ENCODE measurements at places on chromosomes 4 and X.

- no peak for DNase-seq
Measured at GRCh38 chrX:15435836-15436619, 51.8 kb upstream of the VEGFD start.

DNA sequence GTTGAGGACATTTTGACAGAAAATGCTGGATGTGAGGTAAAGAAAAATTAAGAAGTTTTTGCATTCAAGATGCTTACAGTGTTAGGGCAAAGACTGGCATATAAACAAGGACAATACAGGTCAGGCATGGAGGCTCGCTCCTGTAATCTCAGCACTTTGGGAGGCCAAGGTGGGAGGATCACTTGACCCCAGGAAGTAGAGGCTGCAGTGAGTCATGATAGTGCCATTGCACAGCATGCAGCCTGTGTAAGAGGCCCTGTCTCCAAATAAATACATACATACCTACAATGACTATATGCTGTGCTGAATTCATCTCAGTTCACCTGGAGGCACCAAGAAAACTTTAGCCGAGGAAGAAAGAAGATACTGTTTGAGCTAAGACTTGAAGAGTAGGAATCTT is 2.3 kb downstream of the MAGT1 start:
- no peak for DNase-seq

GRCh38 chr4:4364486-4365208 is 22.3 kb upstream of the NSG1 start:
- no peak for DNase-seq

GRCh38 chr4:66275411-66276038 is 605.2 kb upstream of the EPHA5 start:
- no peak for DNase-seq

DNA sequence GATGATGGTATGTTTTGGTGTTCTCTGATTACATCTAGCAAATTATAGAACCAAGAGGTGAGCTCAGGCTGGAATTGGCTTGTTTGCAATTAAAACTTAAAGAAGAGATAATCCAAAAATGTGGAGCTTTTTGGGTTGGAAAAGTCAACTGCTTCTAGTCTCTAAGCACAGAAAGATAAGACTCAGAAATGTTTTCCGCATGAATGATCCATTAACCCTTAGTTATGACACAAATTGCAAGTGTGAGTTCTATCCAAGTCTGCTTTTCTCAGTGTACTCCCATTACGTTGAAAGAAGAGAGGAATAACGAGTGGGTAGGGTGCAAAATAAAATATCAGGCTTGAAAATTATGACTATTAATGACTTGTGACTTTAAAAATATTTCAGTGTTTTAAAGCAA is 38.5 kb downstream of the HPGD start:
- no peak for DNase-seq

DNA sequence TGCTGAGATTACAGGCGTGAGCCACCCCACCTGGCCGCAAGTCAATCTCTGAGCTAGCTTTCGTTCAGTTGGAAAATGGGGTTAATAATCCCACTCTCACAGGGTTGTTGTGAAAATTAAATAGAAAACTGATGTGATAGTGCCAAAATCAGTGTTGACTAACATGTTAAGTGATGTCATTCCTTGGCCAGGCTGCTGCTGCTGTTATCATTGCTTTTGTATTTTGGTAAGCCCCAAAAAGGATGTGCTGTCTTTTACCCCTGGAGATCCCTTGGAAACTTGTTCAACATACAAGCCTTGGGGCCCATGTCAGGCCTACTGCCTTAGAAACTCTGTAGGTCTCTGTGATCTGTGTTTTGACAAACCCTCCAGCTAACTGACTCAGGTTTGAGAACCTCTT is 106.3 kb downstream of the AFF1 start:
- no peak for DNase-seq

DNA sequence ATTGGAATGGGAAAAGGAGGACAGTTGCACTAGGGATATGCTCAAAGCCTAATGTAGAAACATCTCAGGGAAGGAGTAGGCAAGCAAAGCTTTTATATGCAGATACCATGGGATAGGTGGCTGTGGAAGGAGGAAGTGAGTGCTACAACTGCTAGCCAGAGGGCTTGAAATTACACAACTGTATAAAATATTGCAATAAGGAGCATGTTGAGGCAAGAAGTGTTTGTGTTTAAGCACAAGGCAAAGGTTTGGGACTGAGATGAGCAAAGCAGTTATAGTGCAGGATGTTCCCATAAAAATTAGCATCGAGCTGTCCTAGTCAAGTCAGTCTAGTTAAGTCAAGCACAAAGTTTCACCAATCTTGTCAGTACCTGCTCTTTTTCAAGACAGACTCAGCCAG is 35.6 kb upstream of the DCAF8L1 start:
- no peak for DNase-seq

- DNase-seq, result no peak
Measured at GRCh38 chrX:71671043-71671780, 3.9 kb downstream of the LOC101059915 start.

DNA sequence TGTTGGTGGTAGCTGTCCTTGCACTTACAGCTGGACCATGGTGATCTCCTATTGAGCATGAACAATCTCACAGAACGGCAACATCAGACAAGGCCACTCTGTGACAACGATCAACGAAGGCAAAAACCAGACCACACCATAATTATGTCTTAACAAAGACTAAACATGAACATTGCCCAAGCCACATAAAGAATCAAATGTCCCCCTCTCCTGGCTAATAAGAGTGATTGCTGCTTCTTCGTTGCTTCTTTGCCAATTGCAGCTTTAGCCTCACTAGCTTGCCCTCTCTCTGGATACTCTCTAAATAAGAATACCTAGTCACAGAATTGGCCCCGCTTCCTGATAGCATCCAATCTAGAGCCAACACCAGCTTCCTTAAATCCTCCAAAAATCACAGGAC is 41.5 kb upstream of the PGRMC1 start:
- no peak for DNase-seq

DNA sequence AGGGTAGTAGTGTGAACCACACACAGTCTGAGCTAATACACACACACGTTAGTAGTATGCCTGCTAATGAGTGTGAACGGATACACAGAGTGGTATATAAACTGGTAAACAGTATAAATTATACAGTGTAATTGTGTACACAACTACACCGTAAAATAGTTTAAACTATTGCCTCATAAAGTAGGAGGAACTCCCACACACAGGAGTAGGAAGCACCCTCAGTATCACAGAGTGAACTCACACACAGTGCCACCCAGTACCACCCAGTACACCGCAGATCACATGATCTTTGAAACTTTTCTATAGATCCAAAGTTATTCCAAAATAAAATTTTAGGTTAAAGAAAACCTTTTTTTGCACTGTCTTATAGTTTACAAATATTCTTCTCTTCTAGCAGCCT is 275.1 kb downstream of the ADGRA3 start:
- no peak for DNase-seq

GRCh38 chr4:2261853-2262144 is at the start of gene MXD4:
Gene MXD4, minus strand, starts transcription at chr4:2262109. Its CDS starts 129 bp downstream, at chr4:2261980.
- no peak for DNase-seq

DNA sequence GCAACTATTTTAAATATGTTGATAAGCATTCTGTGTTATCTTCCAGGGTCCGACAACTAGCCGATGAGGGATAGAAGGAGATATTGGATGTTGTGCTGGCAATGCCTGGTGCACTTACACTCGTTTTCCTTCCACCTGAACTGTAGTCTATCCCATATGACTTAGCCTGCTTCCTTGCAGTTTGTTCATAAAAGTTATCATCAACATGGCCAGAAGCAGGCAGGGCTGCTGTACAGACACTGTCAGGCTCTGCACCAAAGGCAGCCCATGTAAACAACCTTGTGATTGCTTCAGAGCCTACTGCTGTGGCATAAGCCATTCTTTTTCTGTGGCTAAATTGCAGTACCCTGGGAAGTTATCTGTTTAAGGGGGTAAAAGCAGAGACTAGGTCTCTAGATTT is 1.6 kb downstream of the MAPK10 start:
- no peak for DNase-seq

DNA sequence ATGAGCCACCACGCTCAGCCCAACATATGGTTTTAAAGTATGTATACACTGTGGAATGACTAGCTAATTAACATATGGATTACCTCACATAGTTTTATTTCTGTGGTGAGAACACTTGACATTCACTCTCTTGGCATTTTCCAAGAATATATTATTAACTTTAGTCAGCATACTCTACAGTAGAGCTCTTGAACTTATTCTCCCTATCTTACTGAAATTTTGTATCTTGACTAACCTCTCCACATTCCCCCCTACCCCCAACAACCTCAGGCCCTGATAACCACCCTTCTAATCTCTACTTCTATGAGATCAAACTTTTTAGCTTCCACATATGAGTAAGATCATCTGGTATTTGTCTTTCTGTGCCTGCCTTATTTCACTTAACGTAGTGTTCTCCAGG is 38.6 kb upstream of the AGA start:
- no peak for DNase-seq

- no peak for DNase-seq
Measured at GRCh38 chr4:24843096-24843495, 47.7 kb downstream of the SOD3 start.

- DNase-seq, result no peak
Measured at GRCh38 chr4:56099378-56099786, 150.6 kb downstream of the CEP135 start.

GRCh38 chr4:114282937-114283336 is 303.5 kb upstream of the ARSJ start:
- DNase-seq, result no peak

DNA sequence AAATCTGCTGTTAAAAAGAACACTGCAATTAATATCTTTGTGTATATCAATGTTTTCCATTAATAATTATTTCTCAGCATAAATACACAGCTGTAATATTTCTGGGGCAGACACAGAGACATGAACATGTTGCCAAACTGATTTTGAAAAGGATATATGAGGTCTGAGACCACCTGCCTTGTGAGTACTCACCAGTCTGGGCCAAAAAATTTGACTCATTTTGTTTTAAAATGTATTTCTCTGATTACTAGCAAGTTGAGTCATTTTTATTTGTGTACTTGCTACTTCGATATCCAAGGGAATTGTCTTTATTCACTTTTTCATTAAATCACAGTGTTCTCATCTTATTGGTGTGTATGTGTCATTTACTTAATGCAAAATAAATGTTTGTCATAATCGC is 8.5 kb upstream of the RAI2 start:
- DNase-seq, result no peak

- no peak for DNase-seq
Measured at GRCh38 chrX:123170546-123170945, 13.5 kb upstream of the GRIA3 start.

- no peak for DNase-seq
Measured at GRCh38 chr4:74649193-74649592, 145.1 kb downstream of the BTC start.

GRCh38 chrX:105608745-105609144 is 213.6 kb upstream of the NRK start:
- no peak for DNase-seq

- DNase-seq, result no peak
Measured at GRCh38 chr4:161320377-161320776, 843.4 kb downstream of the FSTL5 start.

- peak; percentile 60 for DNase-seq
Measured at GRCh38 chr4:86594559-86595425, 677 bp downstream of the PTPN13 start.

- DNase-seq, result no peak
Measured at GRCh38 chr4:118999919-119000318, 111.3 kb downstream of the SYNPO2 start.

- no peak for DNase-seq
Measured at GRCh38 chr4:184402740-184403383, 71.5 kb downstream of the IRF2 start.

- DNase-seq, result no peak
Measured at GRCh38 chr4:86587381-86588140, 6.6 kb upstream of the PTPN13 start.

- no peak for DNase-seq
Measured at GRCh38 chr4:64495946-64496345, 86.7 kb upstream of the TECRL start.

DNA sequence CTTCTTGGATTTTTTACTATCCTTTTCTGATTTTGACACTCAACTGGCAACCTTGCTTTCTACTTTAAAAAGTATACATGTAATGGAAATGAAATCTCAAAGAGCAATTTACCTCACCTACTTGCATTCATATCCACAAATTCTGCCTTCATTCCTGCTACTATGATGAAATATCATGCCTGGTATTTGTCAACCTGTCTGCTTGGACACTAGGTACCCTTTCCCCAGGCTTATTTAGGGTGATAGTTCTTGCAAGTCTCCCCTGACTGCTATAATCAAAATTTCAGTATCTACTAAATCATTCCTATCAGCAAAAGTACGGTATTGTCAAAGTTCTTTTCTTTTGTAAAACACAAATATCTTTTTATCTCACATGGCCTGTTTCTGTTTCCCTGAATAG is 503.0 kb downstream of the GABRG1 start:
- no peak for DNase-seq

- no peak for DNase-seq
Measured at GRCh38 chr4:186016796-186017195, 52.2 kb upstream of the TLR3 start.

- peak; percentile 9 for DNase-seq
Measured at GRCh38 chr4:20592663-20593062, 107.6 kb upstream of the PACRGL start.

- no peak for DNase-seq
Measured at GRCh38 chr4:67776746-67777145, 22.6 kb upstream of the GNRHR start.

DNA sequence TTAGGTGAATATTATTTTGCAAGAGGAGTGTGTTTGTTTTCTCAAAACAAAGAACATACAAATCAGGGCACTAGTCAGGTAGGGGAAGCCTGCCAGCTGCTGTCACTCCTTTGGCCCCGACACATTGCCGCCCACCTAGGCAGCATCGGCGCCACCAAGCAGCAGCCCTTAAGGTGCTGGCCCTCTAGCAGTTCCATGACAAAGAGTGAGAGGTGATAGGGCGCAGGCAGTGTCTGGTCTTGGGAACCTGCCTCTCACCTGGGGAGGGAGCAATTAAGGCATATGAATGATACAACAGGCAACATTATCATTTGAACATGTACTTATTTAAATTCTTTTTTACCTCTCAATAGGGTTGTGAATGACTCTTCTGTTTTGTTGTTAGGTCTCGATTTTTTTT is 135.1 kb downstream of the PLS3 start:
- no peak for DNase-seq

- DNase-seq, result no peak
Measured at GRCh38 chr4:183304538-183304937, 15.5 kb downstream of the CLDN22 start.

DNA sequence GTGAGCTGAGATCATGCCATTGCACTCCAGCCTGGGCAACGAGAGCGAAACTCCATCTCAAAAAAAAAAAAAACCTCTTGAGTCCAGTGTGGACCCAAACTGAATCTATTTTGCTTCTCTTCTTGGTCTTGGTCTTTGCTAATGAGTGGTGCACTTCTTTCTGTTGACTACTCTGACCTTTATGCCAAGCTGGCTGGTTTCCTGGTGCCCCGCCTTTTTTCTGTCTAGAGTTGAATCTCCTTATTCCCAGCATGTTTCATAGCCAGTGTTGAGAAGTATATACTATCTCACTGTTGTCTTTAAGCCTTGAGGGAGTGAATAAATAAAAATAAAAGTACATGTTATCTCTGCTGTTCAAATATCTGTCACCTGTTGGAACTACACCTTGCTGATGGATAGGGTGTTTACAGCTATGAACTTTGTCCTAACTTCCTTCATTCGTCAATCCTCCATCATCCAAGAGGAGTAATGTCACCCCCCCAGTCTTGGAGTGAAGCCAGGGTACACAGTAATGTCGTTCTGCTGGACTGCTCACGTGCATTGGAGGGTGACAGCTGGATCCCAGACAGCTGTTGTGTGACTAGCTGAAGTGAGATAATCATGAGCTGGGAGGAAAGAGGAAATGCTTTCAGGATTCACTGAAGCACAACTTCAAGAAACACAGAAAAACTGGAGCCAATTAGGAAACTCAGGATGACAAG is 99.3 kb upstream of the PRKG2 start:
- no peak for DNase-seq

Measured in hepatic stellate cell (primary cell).